ENCODE measurements at places on chromosomes 1 and 21.

- DNase-seq, result no peak
Measured at GRCh38 chr1:241775021-241775420, 73.0 kb upstream of the EXO1 start.

GRCh38 chr1:12143631-12144155, 23.1 kb upstream of the TNFRSF1B start:
- no peak for DNase-seq

- DNase-seq, result no peak
Measured at GRCh38 chr1:201788296-201788695, 40.7 kb upstream of the IPO9 start.

- DNase-seq, result no peak
Measured at GRCh38 chr1:205074513-205074912, 9.7 kb downstream of the TMEM81 start.

DNA sequence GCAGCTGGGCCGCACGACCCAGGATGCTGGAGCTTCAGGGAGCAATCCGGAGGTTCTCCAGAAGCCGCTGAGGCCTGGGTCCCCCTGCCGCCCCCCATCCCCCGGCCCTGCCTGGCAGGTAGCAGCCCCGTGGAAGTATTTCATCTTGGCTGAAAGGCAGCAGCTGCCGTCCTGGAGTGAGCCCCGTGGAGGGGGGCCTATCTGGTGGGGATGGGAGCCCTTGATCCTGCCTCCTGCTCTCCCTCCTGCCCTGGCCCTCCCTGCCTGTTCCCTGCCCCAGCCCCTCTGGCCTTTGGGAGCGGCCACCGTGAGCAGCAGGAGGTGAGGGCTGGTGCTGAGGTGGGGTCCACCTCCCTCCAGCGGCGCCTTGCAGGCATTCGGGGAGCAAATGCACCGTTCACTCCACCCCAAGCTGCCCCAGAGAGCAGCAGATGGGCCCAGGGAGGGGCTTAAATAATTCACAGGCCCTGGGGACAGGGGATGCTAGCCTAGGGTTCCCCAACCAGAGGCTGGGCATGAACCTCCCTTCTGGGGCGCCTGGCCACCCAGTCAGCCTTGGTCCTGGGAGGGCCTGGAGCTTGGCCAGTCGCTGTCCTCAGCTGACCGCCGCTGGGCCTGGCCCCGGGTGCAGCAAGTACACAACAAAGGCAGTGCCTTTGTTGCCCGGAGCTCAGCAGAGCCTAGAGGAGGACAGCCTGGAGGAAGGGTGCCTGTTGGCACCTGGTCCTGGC, 23.7 kb upstream of the PLCH2 start:
- no peak for DNase-seq

Measured in germinal center (tissue), 1 donor.